ENCODE measurements at places on chromosomes 4 and X.

- DNase-seq, result no peak
These were observed 97.2 kb upstream of the ACSL4 start for GRCh38 chrX:109830157-109830703.

DNA sequence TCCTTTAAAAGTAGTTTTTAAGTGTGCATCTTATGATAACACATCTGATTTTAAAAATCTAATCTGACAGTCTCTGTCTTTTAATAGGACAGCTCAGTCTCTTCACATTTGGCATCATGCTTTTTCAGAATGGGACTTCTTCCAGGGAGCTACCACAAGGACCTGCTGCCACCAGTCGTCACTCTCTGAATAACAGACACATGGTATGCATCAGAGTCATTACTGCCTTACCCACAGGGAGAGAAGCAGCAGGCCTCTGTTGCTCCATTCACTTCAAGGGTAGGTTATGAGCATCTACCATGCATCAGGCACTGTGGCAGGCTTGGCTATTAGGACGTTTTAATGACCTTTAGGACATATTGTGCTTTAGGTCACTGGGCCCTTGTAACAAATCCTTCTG is 50.0 kb upstream of the AFAP1 start:
- DNase-seq, result no peak

GRCh38 chr4:184328022-184328736 is 110.5 kb upstream of the ENPP6 start:
- no peak for DNase-seq

- peak; percentile 9 for DNase-seq
These were observed 72.3 kb downstream of the FBXW7 start for GRCh38 chr4:152463562-152463961.

GRCh38 chr4:26074712-26075430 is 160.9 kb downstream of the SMIM20 start:
- DNase-seq, result no peak

DNA sequence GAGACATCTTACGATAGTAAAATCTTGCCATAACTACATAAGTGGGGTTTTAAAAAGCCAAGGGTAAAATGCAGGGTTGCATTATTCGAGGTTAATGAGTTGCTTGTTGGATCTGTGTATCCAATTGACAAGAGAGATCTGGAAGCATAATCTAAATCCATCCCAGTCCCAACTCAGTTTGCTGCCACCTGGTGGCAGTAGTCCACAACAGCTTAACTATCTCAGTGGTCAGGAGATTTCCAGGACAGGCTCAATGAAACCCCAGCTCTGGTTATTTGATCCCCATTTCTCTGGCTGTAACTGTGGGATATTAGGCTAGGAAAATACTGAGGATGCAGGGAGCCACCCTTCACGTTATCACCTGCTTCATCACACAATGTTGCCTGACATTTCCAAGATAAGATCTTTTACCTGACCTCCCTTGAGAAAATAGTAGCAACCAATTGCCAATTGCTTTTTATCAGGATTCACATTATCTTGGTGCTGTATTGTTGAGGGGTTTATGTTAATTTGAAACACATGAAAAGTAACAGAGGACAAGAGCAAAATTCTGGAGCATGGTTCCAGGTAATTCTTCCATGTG is 88.2 kb upstream of the TNIP3 start:
- no peak for DNase-seq

DNA sequence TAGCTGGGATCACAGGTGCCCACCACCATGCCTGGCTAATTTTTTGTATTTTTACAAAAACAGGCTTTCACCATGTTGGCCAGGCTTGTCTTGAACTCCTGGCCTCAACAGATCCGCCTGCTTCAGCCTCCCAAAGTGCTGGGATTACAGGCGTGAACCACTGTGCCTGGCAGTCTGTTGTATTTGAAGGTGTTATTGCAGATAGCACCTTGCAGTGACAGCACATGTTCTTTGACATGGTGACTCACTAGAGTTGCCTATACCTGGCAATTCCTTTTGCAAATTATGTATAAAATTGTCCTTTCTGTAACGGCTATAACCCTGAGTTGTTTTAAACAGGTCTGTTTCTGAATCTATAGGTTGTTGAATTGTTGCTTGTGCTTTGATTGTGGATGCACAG is 7.9 kb downstream of the OGT start:
- no peak for DNase-seq

- DNase-seq, result no peak
These were observed 16.7 kb downstream of the ABLIM2 start for GRCh38 chr4:8141935-8142334.

- DNase-seq, result no peak
These were observed 32.1 kb upstream of the AMBN start for GRCh38 chr4:70559924-70560323.

- DNase-seq, result no peak
These were observed 13.8 kb upstream of the SH3TC1 start for GRCh38 chr4:8185295-8185694.

DNA sequence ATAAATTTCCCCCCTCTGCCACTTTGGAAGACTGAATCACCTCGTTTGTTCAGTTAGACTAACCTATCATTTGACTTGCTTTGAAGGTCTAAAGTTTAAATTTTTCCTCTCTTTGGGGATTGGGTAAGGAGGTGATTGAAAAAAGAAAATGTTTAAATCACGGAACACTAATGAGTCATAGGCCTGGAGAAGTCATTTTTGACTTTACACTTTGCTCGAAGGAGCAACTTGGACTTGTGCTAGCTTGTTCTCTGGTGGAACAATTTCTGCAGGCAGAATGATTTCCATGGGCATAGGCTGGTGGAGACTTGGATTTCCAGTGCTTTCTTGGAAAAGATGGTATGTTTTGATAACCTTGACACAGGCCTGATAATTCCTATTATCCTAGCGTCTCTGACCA is 10.5 kb upstream of the GLUD2 start:
- no peak for DNase-seq

- DNase-seq, result no peak
These were observed 69.2 kb upstream of the GRID2 start for GRCh38 chr4:92234393-92235176.

DNA sequence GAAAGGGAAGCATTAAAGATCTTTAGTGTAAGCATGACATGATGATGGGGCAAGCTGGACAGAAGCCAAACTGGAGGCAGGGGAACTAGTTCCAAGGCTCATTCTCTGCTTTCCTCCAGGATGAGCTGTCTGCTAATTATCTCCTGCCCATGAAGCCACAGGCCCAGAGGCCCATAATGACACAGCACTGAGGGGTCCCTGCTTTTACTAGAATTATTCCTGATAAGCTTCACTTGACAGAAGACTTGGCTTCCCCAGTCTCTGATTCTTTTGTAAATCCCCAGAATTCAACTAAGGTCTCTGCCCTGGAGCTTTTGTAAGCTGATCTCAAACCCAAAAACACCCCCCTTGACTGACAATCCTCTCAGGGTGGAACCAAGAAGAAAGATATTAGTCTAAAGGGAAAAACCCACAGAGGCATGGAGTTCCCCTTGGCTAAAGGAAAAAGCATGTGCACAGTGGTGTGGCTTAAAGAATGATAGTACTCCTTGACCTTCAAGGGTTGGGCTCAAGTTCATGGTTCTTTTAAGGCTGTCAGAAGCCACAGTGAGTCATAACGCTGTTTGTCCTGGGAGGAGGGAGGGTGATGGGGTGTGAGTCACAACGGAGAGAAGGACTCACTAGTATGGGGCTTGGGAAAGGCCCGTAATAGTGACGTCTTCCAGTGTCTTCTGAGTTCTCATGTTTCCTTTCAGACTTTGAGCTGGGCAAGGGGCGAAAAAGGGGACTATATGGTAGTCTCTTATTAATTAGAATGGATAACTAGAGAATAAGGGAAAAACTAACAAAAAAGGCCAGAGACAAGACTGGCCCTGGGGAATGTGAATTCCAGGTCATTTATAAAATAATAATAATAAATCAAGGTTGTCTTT is 146.0 kb upstream of the CPEB2 start:
- DNase-seq, result no peak

DNA sequence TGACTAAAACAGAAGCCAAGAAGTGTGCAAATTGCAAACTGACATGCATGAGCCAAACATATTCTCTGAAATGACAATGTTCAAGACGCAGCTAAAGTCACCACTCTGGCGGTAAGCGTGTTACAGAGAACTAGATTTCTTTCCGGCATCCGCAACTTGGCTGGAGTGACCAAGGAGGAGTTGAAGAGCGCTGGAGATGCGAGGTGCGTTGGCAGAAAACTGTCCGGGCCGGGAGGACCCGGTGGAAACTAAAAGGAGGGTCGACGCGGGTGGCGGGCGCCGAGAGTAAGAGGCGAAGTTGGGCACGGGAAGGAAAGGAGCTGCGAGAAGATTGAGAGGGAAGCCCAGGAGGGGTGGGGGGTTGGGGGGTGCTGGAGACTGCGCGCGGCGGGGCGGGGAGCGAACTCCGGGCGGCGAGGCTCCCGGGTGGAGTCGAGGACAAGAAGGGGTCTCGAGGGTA is 807 bp downstream of the SEL1L3 start:
- DNase-seq, result no peak

DNA sequence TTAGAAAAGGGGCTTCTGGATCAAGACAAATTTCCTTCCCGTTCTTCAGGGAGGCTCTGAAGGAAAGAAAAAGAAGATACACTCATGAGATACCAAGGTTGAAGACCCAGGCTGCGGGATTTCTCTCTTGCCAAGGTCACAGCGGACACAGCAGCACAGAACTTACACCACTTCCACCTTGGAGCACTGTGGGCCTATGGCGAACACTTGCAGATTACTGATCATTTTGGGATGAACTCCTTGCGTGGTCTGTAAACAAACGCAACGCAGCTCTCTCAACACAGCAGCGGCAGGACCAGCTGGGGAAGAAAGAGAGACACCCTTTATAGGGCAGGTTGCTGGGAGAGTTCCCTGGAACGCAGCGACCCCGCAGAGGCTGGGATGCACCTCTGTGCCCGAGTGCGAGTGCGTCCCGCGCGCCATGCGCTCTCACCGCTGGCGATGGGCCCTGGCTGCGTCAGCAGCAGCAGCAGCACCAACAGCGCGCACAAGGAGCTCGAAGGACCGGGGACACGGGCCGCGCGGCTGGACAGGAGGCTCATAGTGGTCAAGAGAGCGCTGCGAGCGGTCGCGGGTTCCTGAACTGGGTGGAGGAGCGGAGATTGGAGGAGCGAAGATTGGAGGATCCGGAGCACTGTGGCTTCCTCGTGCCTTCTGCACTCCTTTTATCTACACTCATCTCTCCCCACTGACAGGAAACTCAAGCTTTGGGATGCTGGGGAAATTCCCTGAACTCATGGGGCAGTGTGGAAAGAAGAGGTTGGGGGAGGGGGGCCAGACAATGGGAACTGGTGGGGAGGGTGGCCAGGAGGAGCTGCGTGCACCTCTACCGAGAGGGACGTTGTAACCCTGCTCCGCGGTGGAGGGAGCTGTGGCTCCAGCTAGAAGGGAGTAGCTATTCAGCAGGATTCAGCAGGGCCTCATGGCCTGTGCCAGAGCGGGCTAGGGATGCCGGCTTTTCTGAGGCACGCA is at the start of gene CXCL5:
TSS of gene CXCL5 (minus strand) at position 638 of the 972 bp plus-strand sequence. CDS start at position 542, 96 bp downstream.
- no peak for DNase-seq

DNA sequence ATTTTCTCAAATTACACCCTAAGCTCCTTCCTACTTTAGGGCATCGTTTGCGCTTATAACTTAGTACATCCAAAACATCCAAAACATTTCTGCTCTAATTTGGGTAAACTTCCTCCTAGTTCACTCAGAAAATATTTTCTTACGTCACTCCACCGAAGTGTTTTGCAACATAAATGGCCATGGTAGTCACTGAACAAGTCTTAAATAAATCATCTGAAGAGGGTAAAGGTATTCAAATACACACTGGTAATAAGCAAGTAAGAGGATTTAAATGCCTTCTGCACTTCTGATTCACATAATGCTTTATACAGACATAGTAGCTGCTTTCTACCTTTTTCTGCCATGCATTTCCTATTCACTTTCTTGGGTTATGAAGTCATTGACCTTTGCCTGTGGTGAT is 991.9 kb downstream of the NLGN4X start:
- no peak for DNase-seq

DNA sequence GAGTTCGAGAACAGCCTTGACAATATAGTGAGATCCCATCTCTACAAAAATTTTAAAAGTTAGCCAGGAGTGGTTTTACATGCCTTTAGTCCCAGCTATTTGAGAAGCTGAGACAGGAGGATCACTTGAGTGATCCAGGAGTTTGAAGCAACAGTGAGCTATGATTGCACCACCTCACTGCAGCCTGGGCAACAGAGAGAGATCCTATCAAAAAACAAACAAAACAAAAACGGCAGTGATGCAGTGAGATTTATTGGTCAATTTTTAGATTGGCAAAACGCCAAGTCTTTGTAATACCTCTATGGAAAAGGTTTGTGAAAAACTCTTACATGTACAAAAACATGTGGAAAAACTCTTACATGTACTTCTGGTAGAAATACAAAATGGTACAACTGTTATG is 91.3 kb downstream of the PTPN13 start:
- DNase-seq, result no peak

GRCh38 chr4:87973283-87974169 is 2.0 kb upstream of the SPP1 start:
- DNase-seq, result no peak

GRCh38 chr4:188138227-188138626 is 1.0 kb upstream of the TRIML1 start:
- DNase-seq, result no peak

GRCh38 chr4:189293459-189293858 is 647.2 kb upstream of the FRG1 start:
- no peak for DNase-seq

GRCh38 chrX:13119386-13119785 is 75.0 kb upstream of the FAM9C start:
- no peak for DNase-seq

DNA sequence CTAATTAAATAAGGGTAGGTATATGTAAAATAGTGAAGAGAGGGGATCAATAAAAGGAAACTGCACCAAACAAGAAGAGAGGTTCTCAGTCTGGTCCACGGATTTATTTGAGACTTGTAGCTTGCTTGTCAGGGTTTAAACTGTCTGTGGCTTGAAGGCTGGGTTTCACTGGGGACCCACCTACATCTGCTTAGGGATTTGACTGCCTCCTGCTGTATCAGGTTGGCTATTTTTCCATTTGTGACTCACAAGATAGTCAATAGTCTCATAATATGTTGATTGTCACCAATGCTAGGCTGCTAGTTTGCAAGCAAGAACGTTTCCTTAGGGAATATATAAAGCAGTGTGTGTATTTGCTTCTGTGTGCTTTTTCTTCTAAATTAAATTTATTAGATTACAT is 1950.7 kb upstream of the IGFBP7 start:
- no peak for DNase-seq

- peak; percentile 25 for DNase-seq
These were observed 607.1 kb upstream of the DIPK2B start for GRCh38 chrX:45807572-45808425.

DNA sequence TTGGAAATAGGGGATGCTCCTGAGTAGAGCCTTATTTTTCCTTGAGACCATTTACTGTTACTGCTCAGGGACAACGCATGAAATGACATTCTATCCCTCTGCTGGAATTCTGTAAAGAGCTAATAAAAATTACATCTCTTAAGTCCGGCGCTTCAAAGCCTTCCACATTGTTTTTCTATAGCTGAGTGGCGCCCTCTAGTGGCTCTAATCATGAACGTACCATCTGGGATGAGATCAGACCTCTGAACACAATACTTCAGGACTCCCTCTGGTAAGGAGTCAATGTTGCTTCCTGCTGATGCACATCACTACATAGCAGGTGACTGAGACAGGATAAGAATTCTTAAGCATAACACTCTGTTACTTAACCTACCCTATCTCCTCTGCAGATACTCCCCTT is 6.0 kb downstream of the HMGN5 start:
- peak; percentile 19 for DNase-seq

- no peak for DNase-seq
These were observed 29.1 kb upstream of the CT55 start for GRCh38 chrX:135200297-135200696.

GRCh38 chr4:137700072-137700471 is 167.8 kb upstream of the PCDH18 start:
- no peak for DNase-seq

GRCh38 chrX:46251755-46252154 is 293.5 kb downstream of the ZNF674 start:
- DNase-seq, result no peak
